Stimulated activated CD4-positive, alpha-beta T cell treated with anti-CD3 and anti-CD28 coated beads, Interleukin-4, amount 100 ng/mL, for 4 hours (primary cell): ENCODE measurements at places on chromosomes 2 and 18.

GRCh38 chr18:57569133-57569532 lies 17.4 kb downstream of the FECH start:
- no peak for DNase-seq

- no peak for DNase-seq
Measured at GRCh38 chr18:11316546-11316945, 167.2 kb upstream of the PIEZO2 start.

- DNase-seq: no peak
Measured at GRCh38 chr2:16482460-16482859, 183.2 kb downstream of the CYRIA start.

DNA sequence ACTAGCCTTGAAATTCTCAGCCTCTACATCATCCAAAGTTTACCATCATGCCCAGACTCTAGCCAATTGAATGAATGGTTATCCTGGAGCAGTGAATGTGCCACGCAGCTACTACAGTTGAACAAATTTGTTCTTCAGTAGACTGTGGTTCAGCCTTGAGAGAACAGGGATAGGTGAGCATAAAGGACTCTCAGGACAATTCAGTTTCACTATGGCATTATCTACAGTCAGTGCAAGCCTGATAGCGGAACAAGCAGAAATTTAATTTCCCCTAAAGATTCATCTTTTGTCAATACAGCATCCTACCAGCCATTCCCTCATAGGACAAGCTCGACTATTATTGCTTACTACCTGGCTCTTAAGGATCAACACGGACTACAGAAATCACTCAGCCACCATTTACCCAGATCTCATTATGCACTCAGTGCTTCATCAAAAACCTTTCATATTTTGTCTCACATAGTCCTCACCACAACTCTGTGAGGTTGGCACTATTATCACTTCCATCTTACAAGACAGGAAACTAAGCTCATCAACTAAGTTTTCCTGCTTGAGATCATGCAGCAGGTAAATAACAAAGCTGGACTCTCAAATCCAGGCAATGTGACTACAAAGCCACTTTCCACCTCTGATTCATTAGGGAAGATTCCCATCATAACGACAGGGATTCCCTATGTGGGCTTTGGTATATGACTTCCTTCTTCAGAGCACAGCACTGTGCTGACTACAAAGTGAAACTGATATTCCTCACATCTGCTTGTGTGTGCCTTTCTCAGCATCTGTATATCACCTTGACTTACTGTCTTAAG lies 181.5 kb upstream of the ACVR2A start:
- no peak for DNase-seq

DNA sequence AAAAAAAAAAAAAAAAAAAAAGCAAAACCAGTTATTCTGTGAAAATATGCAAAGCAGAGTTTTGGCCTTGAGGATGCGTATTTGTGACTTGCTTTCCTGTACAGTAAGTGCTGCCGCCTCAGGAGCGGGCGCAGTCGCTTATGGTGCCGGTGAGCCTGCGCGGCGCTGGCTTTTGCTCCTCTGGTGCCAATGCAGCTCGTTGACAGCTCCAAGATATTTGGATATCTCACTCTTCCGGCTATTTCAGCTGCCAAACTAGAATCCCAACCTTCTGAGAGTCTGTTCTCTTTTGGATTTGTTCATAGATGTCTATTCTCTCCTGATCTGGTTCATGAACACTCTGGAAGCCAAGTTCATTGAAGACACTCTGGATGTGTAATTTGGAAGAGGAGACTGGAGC lies 184.1 kb downstream of the AGAP1 start:
- DNase-seq: no peak
